ENCODE measurements at places on chromosomes 4 and X.

DNA sequence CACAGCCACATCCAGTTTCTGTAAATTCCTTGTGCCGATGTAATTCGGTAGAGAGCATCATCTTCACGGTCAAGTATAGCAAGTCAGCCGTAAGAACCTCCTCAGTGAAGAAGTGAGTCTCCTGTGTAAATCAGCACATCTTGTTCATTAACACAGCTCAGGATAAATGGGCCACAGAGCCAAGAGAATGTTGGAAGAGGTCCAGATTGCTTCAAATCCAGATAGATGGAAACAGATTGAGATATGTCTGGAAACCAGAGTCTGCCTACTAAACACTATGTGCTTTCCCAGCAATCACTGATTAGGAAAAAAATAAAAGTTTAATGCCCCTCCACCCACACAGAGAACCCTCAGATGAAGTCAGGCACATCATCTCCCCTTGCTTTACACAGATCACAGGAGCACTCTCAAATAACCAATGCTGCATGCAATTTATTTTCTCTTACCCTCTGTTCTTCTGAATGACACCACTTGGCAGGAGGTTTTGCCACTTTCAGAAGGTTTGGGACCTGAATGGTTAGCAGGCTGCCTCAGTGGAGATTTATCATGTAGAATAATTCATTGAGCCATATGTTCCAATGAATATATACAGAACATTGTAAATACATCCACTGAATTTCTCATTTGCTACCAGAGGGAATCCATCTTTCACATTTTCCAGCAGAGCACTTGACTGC is 357.7 kb downstream of the C4orf33 start:
- no peak for DNase-seq

DNA sequence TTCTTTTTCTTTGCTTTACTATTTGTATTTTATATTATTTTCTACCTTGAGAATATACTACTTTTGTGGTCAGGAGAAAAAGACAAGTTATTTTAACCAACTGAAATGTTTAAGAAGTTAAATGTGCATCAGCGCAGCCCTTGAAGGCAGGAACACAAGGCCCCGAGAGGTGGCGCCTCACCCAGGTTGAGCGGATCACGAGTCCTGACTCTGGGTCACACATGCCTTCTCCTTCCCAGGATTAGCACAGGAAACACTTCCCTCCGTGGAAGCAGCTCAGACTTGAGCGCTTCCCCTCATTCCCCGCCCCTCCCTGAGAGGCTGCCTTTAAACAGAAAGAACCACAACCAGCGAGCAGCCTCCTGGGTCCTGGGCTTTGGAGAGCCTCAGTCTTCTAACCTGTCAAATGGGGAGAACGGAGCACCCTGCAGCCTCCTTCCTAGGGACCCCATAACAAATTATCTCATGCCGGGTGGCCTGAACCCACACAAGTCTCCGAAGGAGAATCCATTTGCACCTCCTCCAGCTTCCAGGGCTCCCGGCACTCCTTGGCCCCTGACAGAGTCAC is 217.6 kb downstream of the AFAP1 start:
- no peak for DNase-seq

- DNase-seq = no peak
These were observed 32.7 kb upstream of the TMEM150C start for GRCh38 chr4:82594456-82594855.

DNA sequence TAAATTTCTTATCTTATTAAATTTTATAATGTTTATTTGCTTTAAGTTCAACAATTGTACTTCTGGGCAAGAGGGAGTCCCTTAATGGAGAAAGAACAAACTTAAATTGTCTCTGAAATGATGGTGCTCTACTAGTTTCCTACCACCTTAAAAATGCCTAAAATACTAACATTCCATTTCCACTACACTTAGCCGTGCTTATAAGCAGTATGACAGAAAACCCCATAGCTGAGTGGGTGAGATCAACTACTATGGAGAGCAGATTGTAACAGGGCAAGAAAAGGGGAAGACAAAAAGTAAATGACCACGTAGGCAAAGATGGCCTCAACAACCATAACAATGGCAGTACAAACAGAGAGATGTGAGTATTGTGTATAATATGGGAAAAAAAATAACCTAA is 35.0 kb downstream of the RFC1 start:
- DNase-seq = no peak
